ENCODE measurements at places on chromosomes 7 and 10.

GRCh38 chr10:18665815-18666558, 6.8 kb downstream of the ARL5B start:
- no peak for DNase-seq

- no peak for DNase-seq
These were observed 87.5 kb downstream of the ANKRD7 start for GRCh38 chr7:118312051-118312450.

DNA sequence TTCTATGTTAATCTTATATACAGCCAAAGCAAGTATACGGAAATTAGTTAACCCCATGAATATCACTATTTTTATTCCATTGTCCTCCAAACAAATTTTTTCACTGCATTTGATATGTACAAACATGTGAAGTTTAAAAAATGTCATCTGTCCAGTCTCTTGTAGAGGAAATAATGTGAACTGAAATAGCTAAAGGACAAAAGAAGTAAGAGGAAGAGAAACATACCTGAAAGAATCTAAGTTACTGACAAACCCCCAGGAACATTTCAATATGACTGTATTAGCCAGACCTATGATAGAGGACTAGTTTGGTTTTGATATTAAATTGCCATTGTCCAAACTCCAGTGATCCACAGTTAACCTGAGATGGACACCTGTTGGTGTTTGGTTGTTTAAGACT, 80.6 kb downstream of the NRCAM start:
- DNase-seq: no peak

GRCh38 chr10:14009371-14010100, 321.2 kb downstream of the FRMD4A start:
- peak; percentile 53 for DNase-seq

DNA sequence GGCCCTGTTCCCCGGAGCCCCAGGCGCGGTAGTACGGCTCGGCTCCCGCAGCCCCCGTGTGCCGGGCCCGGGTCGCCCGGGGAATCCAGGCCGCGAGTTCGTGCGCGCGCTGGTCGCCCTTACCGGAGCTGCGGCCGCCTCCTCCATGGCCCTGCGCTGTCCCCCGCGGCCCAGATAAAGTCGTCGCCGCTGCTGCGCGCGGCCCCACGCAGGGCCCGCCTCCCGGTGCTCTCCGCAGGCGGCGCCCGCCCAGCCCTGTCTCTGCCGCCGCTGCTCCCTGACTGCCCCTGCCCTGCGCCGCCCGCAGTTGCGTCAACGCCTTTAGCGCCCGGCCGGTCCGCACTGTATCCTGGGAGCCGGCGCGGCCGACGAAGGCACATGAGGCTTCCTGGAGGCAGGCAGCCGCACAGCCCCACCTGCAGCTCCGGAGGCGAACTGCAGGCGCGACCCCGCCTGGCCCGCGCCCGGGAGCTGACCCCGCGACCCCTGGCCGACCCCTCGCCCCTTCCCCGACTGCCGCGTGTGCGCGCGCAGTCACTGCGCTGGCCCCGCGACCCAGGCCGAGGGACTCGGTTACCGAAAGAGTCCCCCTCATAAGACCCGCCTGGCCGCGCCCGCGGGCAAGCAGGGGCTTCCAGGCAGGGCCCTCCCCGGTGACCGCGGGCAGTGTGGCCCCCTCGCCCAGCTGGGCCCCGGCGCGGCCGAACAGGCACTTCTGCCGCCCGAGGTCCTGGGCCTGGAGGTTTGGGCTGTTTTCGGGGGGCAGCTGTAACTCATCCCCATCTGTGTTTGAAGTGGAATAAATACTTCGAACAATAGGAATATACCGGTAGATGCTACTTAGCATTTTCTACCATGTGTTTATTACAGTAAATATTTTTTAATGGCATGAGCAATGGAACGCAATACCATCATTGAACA, 127.1 kb upstream of the ZNF746 start:
- DNase-seq: peak; percentile 89

Data from activated T-helper 9 cell treated with anti-CD3 and anti-CD28 coated beads, Interleukin-2, amount 50 U/mL, for 16 hours (primary cell).